ENCODE measurements at places on chromosomes 4 and X.

GRCh38 chr4:3752022-3752421 is 14.2 kb upstream of the ADRA2C start:
- no peak for DNase-seq

- no peak for DNase-seq
These were observed 56.4 kb downstream of the PDGFC start for GRCh38 chr4:156915221-156915620.

GRCh38 chr4:94880956-94881355 is 123.2 kb downstream of the BMPR1B start:
- DNase-seq: no peak

DNA sequence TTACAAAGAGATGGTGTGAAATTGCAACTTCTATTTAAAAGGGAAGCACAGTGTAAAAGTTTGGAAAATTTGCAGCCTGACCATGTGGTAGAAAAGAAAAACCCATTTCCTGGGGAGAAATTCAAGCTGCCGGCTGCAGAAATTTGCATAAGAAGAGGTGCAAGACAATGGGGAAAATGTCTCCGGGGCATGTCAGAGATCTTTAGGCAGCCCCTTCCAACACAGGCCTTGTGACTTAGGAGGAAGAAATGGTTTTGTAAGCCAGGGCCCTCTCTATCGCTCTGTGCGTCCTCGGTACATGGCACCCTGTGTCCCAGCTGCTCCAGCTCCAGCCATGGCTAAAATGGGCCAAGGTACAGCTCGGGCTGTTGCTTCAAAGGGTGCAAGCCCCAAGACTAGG is 40.4 kb downstream of the CCDC158 start:
- DNase-seq: no peak

DNA sequence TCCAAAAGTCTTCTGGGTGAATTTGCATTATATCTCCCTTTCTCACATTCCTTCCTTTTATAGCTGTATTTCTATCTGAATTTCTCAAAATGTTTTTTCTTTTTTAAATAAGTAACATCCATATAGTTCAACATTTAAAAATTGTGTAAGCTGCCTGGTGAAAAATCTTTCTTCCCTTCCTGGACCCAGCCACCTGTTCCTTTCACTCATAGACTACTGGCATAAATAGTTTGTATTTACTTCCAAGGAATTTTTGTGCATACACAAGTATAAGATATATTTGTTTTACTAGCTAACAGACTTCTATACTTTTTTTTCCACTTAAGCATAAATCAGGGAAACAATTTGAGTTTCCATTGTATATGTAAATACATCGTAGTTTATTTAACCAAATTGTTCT is 35.7 kb downstream of the PACRGL start:
- no peak for DNase-seq

DNA sequence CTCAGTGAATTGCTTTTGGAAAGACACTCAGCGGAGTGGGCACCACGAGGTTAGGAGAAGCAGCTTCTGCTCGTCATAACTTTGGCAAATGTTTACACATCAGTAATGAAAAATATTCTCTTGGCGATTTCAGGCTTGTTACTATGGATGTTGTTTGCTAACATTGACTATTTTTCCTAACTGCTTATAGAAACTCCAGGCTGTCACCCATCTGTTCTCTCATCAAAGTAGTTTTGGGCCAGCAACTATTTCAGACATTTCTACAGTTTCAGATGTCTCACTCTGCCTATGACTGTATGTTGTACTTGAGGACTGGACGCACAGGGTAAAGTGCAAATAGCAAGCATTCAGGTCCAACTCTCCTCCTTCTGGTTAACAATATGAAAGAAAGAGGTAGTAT is 346.7 kb downstream of the TRIML1 start:
- no peak for DNase-seq

- DNase-seq: no peak
These were observed 608.6 kb upstream of the AADAT start for GRCh38 chr4:170698334-170698733.

DNA sequence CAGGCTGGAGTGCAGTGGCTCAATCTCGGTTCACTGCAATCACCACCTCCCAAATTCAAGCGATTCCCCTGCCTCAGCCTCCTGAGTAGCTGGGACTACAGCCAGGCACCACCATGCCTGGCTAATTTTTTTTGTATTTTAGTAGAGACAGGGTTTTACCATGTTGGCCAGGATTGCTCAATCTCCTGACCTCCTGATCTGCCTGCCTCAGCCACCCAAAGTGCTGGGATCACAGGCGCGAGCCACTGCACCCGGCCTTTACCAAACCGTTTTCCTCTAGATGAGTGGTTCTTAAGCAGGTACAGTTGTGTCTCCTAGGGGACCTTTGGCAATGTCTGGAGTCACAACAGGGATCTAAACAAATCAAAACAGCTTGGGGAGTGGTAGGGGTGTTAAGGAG is 11.6 kb downstream of the AMELX start:
- no peak for DNase-seq

- no peak for DNase-seq
These were observed 11.0 kb upstream of the ODAPH start for GRCh38 chr4:75544870-75545269.

DNA sequence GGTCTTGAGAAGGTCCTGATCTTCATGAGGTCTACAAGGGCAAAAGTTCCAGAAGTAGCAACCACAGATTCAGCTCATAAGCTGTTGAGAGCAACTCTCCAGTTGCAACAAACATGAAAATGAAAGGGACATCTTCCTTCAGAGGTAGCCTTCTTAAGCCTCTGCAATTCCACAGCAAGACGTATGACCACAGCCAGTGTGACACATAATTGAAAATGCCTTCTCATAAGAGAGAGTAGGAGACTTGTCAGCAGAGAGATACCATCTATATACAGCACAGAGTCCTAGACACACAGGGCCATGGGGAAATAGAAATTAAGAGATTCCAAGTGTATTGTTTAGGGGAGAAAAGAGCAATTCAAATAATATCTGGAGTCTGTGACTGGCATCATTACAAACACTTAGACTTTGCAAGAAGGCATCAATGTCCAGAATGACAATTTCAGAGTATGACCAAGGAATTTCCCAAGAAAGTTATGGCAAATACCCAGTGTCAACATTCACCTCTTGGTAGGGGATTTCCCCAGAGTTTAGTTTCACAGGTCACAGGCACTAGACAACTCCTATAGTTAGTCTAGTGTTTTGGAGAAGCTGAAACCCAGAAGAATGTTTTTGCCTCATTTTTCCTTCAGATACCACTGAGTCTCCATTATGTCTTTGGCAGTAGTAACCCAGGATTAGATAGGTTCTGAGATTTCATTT is 340.3 kb downstream of the ZNF674 start:
- no peak for DNase-seq

GRCh38 chr4:174494146-174494545 is 28.1 kb downstream of the HPGD start:
- DNase-seq: no peak

GRCh38 chr4:52037689-52038102 is 403 bp downstream of the SGCB start:
- DNase-seq: peak; percentile 76

DNA sequence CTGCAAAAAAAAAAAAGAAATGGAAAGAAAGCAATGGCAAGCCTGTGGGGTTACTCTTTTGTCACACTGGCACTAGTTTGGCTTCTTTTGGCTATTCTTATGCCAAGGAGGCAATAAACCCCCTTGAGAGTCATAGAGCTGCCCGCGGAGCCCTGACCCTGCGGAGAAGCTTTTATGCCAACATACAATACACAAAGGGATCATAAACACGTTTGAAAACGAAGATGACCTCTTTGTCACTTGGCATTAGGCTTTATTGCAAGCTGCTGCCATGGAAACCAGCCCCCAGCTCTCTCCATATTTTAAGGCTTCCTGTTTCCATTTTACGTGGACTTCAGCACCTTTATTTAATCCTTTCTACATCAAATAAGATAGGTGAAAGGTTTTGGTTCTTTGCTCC is 7.6 kb downstream of the NEUROG2 start:
- DNase-seq: no peak

GRCh38 chrX:133405498-133406185 is 9.6 kb downstream of the GPC4 start:
- DNase-seq: no peak

GRCh38 chrX:74372272-74372671 is 49.0 kb upstream of the SLC16A2 start:
- DNase-seq: no peak

- DNase-seq: no peak
These were observed 772 bp upstream of the MTTP start for GRCh38 chr4:99573735-99574368.

DNA sequence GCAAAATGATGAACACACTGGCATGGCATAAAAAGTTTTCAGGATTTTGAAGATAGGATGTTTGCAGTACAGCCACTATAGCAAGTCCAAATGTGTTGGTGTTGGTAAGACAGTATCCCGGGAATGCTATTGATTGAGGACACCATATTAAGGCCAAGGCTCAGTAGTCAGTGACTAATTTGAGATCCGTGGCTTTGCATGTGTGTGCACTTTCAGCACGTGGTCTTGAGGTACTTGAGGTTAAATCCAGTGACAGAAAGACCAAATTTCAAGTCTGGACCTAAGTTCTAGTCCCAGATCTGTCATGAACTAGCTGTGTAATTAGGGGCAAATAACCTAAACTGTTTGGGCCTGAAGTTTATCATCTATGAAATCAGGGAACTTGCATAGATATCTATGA is 76.5 kb upstream of the ETNPPL start:
- no peak for DNase-seq

- no peak for DNase-seq
These were observed 63.1 kb downstream of the TSC22D3 start for GRCh38 chrX:107712231-107713202.

DNA sequence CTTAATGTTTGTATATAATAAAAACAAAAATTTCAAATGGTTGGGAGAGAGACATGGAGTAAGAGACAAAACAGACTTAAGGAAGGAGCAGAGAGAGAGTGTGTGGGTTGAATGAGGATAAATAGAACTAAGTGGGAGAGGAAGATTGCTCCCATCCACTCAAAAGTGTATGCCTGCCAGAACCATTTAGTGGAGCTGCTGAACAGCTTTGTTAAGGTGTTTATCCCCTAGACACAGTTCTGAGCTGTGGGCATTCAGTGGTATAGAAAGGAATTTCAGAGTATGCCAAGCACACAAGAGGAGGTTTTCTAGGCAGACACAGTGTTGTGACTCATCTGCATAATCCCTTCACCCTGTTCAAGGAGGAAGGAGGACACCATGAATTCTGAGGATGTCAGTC is 508.6 kb upstream of the EPHA5 start:
- DNase-seq: no peak

- peak; percentile 18 for DNase-seq
These were observed 900 bp upstream of the MTMR1 start for GRCh38 chrX:150692296-150692695.

- DNase-seq: no peak
These were observed 12.4 kb upstream of the SETD7 start for GRCh38 chr4:139568206-139568955.

- peak; percentile 82 for DNase-seq
These were observed 13.7 kb upstream of the SCOC start for GRCh38 chr4:140359562-140360427.

GRCh38 chr4:76881375-76881774 is 16.6 kb downstream of the SOWAHB start:
- DNase-seq: no peak

GRCh38 chr4:157502656-157503055 is 282.1 kb downstream of the GRIA2 start:
- DNase-seq: no peak

- DNase-seq: no peak
These were observed 271.9 kb downstream of the MID1IP1 start for GRCh38 chrX:39073131-39073530.

DNA sequence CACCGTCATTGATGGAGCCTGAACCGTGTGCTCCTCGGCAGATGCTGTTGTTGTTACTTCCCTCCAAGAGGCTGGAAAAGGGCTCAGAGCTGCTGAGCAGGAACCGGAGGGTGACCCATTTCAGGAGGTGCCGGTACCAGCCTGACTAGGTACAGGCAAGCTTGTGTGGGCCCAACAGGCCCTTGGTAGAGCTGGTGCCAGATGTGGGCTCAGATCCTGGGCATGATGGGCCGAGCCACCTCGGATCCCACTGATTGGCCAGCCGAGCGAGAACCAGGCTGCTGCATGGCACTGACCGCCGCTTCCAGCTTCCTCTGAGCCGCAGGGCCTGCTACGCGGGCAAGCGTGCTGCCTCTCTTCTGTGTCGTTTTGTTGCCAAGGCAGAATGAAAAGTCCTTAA is 33.7 kb downstream of the NOP14 start:
- DNase-seq: no peak

DNA sequence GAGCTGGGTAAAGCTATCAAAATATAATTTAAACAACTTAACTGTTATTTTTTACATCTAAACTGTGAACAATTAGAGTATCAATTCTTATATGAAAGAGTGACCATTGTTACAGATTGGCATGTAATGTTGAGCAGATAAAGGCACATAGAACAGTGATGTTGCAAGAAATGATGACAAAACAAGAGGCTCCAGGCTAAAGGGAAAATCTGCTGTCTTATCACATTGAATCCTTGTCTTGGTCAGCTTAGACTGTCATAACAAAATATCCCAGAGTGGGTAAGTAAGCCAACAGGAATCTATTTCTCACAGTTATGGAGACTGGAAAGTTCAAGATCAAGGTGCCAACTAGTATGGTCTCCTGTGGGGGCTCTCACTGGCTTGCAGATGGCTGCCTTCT is 154.1 kb upstream of the PPP3CA start:
- no peak for DNase-seq

DNA sequence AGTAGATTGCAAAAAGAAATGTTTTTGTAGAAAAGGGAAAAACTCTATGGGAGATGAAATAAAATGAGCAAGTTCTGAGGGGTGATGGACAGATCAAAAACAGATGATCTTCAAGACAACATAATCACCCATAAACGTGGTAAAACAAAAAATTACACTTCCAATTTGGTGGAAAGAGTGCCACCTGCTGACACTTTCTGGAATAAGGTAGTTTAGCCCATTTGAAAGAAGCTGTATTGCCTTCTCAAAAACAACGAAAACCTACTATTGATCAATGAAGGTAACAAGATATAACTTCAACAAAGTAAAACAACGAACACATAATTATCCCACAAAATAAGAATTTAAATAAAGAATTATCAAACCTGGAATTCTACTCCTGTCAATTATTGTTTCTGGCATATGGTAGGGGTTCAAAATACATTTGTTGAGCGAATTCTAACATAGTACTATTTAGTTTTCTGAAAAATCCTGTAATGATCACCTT is 2.5 kb downstream of the COQ2 start:
- peak; percentile 72 for DNase-seq

DNA sequence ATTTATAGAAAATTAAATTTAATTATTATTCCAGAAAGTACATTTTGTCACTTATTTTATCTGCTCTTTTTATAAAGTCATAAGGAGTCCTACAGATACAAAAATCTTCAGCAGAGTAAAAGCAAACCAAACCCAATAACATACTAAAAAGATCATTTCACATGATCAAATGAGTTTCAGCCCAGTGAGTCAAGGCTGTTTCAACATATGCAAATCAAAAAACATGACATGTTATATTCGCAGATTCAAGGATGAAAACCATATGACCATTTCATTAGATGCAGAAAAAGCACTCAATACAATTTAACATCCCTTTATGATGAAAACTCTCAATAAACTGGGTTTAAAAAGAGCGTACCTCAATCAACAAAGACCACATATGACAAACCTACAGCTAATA is 214.3 kb downstream of the FAT4 start:
- DNase-seq: no peak

All from G401 (cell line).